ENCODE measurements at places on chromosomes 5 and 9.

GRCh38 chr9:2424619-2425033 lies 197.0 kb upstream of the VLDLR start:
- DNase-seq: no peak

- DNase-seq: no peak
Observed at GRCh38 chr5:55593115-55593472, 58.3 kb upstream of the PLPP1 start.

DNA sequence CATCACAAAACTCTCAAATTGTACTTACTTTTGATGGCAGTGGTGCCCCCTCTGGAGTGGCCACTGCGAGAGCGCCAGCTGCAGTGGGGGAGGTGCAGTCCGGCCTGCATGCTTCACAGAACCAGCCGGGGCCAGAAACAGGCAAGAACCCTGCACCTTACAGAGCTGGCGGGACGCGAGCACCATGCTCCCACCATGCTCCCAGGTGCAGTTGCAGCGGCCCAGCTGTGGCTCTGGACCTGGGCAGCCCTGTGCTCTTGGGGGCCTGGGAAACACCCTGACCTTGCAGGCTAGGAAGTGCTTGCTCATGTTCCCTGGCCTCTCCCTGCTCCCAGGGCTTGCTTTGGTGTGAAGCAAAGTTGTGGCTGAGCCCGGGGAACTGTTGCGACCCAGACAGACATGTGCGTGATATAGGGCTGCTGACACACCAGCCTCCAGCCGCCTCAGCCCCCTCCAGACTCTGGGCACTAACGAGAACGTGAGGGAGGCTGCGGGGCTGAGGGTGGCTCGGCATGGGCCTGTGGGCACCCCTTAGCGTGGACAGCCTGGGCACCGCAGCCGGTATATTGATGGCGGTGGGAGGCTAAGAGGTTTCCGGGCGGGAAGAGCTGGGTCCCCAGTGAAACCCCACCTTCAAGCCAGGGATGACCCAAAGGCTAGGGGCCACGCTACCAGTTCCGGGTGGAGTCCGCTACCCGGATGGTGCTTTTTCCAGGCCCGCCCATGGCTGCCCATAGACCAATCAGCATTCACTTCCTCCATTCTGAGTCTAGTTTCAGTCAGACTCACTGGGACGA lies 1809.9 kb upstream of the ACO1 start:
- no peak for DNase-seq

DNA sequence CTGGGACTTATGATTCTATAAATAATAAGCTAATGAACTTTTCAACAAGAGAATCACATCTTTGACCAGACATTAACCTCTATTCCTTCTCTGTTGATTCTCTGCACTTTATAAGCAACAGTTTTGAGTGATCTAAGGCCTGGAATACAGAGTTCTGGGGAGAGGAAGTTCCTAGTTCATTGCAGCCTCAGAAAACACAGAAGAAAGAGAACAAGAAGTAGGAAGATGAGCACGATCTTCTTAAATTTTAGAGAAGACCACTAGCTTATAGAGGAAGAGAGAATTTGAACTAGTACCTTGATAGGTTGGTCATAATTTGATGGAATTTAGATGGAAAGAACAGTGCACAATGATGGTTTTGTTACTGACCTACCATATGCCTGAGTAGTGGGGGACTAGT lies 8.5 kb upstream of the C9orf72 start:
- DNase-seq: no peak

DNA sequence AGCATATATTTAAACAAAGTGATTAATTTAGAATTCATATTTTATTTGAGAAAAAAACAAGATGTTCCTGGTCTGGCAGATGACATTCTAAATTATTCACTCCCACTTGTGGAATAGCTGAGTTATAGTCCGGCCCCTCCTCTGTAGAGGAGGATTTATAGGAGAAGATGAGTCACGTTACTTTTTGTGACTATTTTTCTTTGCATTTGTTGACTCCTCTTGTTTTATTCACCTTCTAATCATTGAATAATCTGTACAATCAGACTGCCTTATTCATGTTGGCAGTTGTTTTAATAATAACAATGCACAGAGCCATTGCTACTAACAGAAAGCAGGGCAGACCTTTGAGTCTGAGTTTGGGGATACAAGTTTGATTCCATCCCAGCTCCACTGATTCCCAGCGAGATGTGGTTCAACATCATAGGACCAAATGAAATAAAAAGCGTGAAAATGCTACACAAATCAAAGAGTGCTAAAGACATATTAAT lies 23.2 kb downstream of the DOCK8 start:
- no peak for DNase-seq

GRCh38 chr9:133874060-133874657 lies 118.0 kb downstream of the VAV2 start:
- no peak for DNase-seq

DNA sequence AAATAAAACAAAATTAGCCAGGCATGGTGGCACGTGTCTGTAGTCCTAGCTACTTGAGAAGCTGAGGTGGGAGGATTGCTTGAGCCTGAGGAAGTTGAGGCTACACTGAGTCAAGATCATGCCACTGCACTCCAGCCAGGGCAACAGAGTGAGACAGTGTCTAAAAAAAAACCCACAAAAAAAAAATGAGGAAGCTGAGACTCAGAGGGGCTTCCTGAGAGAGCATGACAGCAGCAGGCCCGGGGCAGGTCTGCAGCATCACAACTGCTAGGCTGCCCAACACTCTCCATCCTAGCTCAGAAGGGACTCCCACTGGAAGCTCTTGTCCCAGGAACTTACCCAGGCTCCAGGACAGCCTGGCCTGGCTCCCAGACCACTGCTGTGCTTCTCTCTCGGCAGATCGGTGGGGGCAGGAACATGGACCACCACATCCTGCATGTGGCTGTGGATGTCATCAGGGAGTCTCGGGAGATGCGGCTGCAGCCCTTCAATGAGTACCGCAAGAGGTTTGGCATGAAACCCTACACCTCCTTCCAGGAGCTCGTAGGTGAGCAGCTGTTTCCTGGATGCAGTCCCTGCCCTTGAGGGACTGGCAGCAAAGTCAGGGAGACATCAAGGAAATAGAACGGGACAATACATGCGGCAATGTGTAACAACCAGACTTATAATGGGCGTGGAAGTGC lies 19.1 kb downstream of the PTGS1 start:
- no peak for DNase-seq

- no peak for DNase-seq
Observed at GRCh38 chr9:19155106-19155935, 28.0 kb upstream of the PLIN2 start.

GRCh38 chr5:96431376-96432187 lies 1.5 kb downstream of the PCSK1 start:
- no peak for DNase-seq

DNA sequence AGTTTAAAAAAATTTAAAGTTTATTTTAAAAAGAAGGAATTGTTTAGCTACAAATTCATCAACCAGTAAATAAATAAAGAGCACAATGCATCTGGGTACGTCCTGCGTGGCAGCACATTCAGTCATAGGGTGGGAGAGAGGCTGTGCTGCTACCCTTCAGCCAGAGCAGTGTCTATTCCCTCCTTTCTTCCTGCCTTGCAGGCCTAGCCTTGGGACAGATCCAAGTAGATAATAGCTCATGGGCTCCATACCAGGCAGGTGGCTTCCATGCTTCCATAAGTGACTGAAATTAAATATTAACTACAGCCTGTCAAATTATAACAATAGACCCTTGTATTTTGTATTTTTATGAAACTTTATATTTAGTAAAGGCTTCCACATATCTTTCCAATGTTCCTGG lies 408.3 kb upstream of the RGMB start:
- DNase-seq: no peak

DNA sequence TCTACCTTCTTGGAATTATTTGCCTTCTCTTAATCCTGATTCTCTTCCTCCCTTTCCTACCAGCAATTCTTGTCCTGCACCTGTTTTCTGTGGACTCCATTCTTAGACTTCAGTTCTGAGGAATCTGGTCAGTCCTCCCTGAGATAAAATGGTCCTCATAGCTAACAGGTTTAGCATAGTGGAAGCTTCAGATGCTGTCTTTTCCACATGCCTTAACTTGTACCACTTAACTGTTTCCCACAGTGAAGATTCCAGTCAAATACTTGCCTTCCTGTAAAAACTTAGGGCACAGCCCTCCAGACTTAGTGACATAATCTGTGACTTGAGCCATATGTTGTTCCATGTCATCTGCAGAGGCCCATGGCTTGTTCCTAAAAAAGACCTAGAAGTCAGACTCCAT lies 261.3 kb downstream of the CWC27 start:
- no peak for DNase-seq

GRCh38 chr9:132169672-132170392 lies 8.0 kb downstream of the NTNG2 start:
- peak; percentile 26 for DNase-seq

- DNase-seq: no peak
Observed at GRCh38 chr5:149210225-149210624, 61.4 kb upstream of the AFAP1L1 start.

GRCh38 chr5:10118150-10118549 lies 131.5 kb downstream of the ATPSCKMT start:
- no peak for DNase-seq

DNA sequence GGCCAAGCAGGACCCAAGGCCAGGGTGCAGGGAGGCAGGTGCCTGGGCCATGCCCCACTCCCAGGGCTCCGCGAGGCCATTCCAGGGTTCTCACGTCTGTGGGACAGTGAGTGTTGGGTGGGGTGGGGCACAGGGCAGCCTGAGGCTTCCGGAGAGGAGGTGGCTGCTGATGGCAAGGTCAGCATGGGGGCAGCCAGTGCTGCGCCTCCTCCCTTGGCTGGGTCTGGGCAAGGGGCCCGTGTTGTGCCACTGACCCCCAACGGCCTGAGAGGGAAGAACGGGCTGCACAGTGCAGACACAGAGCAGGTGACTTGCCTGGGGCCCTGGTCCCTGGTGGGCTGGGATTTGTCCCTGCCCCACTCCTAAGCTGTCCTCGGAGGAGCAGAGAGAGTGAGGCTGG lies 82.1 kb downstream of the RXRA start:
- DNase-seq: no peak

Measured in stimulated activated CD8-positive, alpha-beta memory T cell treated with anti-CD3 and anti-CD28 coated beads, Interleukin-7, amount 100 ng/mL, for 1 hour (primary cell).